ENCODE measurements at places on chromosomes 6 and 20. TPM values are rescaled to one million over a fixed set of nuclear protein-coding genes. Genes with fewer than 3 reads are reported as not detected.

The IMPG1 gene
- total RNA-seq = not detected

DNA sequence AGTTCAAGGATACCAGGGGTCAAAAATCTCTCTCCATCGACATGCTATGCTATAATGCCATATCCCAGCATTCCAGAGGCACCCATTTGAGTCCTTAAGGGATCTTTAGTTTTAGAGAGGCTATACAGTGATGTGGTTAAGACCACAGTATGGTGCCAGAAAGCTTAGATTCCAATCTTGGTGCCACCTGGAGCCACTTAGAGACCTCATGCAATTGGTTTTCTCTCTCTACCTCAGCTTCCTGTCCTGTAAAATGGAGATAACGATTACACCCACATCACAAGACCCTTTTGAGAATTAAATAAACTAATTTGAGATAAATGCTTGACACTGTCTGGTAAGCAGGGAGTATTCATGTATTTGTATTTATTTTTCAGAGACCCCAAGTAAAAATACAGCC, 39.0 kb downstream of the PLAGL1 start:
- no peak for DNase-seq

DNA sequence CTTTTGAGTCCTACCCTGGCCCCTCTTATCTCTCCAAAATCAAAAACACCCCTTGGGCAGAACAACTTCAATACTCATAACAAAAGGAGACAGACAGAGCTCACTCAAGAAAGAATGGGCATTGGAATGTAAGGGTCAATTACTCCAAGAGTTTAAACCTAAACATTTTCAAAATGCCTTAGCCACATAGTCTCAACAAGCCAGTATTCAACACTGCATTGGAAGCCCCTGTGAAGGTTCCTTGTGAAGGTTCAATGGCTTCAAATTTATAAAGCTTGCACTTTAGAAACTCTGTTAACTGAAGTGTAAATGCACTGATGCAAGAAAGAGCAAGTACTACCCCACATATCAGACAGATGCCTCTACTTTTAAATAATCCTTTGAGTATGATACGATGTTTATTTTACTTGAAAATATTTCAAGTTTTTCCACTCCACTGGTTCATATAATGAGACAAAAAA, 139.1 kb upstream of the LAMP5 start:
- DNase-seq = no peak

DNA sequence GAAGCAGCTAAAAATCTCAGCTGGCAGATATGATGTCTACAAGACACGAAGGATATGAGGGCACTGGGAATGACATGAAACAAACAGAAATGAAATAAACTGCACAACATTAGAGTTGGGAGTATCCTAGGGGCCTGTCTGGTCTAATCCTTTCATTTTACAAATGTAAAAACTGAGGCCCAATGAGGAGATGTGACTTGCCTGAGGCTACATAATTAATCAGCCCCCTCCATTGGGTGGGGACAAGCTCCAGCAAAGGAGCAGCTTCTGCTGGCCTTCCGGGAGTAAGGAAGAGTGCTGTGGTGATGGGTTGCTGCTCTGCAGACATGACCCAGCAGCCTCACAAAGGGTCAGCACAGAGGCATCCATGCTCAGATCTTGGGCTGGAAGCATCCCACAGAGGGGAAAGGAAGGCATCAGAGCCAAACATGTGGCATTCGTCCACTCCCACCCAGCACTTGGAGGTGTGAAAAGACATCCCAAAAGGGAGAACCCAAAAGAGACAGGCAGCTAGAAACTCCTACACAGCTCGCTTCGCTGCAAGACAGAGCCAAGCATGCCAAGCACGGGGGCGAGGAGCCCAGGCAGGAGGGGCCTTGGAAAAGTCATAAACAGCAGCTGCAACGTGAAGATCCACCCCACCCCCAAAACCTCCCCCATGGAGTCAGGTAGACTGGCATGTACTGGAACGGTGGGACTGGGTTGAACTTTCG, 183.7 kb downstream of the UNC5CL start:
- no peak for DNase-seq
